Activated T-cell treated with anti-CD3 and anti-CD28 coated beads for 48 hours (primary cell): ENCODE measurements at places on chromosomes 1 and 21.

DNA sequence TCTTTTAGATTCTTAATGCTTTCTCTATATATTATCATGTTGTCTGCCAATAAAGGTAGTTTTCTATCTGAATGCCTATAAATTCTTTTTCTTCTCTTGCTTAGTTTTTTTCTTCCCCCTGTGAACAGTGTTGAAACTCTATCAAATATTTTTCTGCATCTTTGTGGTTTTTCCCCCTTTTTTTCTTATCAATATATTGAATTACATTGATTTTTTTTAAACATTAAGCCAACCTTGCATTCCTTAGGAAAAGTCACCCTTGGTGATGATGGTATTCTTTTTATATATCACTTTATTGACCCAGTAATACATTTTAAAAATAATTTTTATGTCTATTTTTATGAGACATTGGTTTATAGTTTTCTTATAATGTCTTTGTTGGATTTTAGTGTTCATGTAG, 131.7 kb downstream of the RABGAP1L start:
- DNase-seq = no peak

- DNase-seq = no peak
Measured at GRCh38 chr1:228162286-228163006, 3.2 kb upstream of the IBA57 start.

- no peak for DNase-seq
Measured at GRCh38 chr1:172325531-172325930, 95.0 kb upstream of the C1orf105 start.

DNA sequence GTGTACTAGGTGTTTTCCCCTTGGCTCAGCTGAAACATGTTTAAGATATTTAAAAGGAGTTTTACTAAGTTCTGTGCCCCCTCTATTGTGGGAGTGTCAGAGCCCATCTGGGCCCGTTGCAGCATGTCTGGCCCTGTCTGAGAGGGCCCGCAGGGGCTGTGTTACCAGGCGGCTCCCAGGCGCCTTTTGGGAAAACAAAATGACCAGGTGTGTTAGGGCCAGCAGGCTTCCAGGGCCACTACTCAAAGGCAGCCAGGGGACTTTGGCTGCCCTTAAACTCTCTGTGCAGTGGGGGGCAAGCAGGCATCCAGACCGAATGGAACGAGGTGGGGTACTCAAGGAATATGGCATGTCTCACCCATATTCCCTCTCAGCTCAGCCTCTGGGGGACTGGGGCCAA, 111.7 kb downstream of the KCNN3 start:
- no peak for DNase-seq

DNA sequence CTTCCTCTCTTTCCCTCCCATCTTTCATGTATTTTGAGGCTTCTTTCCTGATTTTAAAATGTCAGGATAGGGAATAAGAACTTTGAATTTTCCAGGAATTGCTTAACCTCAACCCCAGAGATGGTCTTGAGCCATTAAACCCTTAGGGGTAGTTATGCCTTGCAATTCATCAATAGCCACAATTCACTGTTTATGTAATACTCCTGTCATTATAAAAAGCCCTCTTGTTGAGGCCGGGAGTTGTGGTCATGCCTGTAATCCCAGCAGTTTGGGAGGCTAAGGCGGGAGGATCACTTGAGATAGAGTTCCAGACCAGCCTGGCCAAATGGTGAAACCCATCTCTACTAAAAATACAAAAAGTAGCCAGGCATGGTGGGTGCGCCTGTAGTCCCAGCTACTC, 24.5 kb downstream of the SPATA45 start:
- no peak for DNase-seq

DNA sequence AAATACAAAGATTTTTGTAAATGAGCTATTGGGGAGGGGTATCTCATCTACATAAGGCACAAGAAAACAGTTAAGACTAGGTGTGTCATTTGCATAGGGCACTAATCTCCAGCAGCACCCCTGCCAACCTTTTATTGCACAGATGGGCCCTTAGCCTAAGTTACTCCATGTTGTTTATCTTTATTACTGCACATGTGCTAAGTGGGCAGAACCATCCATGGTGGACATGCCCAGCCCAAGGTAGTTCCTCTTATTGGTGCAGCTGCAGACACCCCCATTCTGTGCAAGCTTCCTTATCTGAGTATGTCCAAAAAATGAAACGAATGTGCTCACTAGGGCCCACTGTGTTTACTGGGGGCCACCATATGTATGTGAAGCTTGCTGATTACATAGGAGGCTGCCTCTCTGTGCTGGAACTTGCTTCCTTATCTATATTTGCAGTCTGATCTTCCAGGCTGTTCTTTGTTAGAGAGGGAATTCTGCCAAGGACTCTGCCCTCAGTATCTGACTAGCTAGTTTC, 77.3 kb upstream of the NEK7 start:
- DNase-seq = no peak

- DNase-seq = no peak
Measured at GRCh38 chr1:223759273-223759672, 46.9 kb downstream of the CAPN2 start.

DNA sequence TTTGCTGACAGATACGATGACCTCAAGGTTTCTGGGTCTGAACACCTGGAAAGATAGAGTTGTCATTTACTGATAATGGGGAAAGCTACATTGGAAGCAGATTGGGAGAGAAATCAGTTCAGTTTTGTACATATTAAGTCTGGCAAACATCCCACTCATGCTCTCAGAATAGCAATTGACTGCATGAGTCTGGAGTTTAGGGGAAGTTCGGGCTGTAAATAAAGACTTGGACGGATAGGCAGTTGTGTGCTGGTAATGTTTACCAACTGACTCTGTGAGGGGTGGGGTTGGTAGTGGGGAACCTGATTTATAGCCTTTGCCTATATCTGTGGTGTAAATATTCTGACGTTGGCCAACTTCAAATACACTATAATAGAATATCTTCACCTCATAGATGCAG, 4.0 kb downstream of the H6PD start:
- no peak for DNase-seq

DNA sequence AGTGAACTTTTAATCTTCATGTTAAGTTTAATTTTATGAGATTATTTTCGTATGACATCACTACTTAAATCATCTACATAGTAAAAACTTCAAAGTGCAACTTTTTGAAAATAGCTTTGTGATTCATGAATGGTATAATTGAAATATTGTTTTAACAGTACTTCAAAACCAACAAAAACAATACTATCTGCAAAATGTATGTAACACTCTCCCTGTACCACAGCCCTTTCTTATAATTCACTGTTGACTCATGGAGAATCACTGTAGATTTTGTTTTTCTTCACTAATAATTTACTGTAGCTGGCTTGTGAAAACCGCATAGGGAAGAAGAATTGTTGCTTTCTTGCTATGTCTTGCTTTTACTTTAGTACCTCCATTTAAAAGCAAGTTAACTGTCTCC, 301.4 kb upstream of the ADAMTS5 start:
- DNase-seq = no peak

GRCh38 chr1:115089420-115090185, at the start of gene TSPAN2:
TSPAN2 (minus strand) TSS chr1:115089503; CDS start chr1:115089432, 71 bp downstream.
- DNase-seq = peak; percentile 33

GRCh38 chr1:31064718-31065309, 703 bp downstream of the PUM1 start:
- no peak for DNase-seq

GRCh38 chr1:155002464-155003226, at the start of gene ZBTB7B:
ZBTB7B (plus strand) TSS chr1:155002802; CDS start chr1:155014661, 11,859 bp downstream.
- no peak for DNase-seq

- DNase-seq = no peak
Measured at GRCh38 chr21:42161956-42162681, 56.8 kb upstream of the ABCG1 start.

GRCh38 chr1:220153147-220153546, 59.2 kb downstream of the IARS2 start:
- no peak for DNase-seq

DNA sequence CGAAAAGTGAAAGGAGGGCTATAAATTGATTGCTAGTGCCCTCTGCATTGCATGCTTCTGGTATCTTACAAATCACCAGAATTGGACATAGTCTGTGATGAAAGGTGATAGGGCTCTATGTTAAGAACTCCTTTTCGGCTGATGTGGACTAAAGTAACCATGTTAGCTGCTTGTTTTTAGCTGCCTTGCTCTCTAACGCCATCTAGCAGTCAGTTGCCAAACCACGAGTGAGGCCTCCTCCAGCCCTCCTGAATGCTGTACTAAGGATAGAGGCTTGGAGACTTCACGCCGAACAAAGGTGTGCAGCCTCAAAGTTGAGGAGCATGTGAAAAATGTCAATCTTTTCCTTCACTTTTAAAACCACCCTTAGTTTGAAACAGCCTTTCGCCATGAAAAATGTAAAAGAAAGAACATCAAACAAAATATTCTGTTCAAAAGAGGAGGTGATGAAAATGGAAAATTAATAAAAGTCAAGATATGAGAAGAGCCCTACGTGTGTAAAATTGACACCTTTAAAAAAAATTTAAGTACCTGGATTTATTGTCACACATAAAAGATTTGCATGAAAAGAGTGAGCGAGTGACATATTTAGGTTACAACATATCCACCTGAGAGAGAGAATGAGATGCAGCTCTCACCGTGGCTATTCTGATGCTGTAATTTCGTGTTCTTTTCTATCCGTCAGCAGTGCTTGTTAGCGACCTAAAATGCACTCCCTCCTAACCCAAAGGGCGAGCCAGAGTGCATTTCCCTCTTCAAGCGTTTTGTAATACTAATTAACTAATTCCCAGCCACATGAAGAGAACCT, 8.1 kb downstream of the LRRC53 start:
- peak; percentile 20 for DNase-seq

DNA sequence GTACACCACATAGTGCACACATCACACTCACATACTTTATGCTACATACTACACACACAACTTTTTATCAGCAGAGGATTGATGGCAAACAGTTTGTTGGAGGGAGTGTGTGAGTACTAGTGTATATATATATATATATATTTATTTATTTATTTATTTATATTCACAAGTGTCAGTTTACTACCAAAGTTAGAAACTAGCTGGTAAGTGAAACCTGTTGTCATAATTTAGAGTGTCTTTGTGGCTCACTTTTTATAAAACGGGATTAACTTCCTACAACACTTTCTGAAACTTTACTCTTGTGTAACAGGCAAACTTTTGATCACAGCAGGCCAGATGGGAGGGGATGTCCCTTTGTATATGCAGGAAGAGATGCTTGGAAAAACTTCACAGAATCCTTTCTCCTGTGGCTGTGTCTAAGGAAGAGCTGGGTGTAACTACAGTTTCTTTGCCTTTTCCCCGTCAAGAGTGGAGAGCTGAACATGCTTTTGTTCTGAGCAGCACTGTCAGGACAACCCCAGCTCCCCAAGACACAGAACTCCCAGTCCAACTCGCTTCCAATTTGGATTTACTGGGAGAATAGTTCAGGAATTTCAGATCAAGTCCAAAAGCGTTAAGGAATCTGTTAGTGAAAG, 1.9 kb upstream of the SAMD13 start:
- DNase-seq = no peak

DNA sequence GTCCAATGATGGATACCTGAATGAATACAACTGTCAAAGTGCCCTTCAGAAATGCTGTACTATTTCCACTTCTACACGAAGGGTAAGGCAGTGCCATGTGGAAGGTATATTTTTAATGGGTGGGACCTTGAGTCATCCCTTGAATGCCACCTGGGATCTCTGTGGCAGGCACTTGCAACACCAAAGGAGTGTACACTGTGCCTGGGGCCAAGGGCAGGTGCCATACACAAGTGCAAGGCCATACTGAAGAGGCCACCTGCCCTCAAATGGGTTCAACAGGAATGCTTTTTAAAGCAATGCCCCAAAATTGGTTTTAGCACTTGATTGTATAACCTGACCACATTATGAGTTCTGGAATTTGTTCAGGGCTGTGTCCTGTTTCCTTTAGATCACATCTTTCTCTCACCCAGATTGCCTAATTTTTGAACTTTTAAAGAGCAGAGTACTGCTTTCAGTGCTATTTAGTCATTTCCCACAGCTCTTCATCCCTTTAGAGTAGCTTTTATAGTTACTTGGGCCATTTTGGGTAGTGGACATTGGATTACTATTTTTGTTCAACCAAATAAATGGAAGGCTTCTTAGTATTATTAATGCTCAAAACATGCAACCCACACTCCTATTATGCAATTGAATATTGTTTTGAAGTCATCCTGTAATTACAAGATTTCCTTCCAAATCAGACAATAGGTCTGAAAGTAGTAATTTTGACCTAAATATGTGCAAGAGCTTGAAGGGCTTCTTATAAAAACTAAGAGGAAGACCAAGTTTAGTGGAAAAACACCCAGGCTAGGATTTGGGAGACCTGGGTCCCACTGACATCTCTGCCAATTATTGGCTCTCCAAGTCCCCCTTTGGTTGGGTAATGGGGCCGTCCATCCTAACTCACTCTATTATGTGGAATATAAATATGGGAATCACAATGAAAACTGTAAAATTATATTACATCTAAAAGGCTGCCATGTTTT, 57.2 kb downstream of the LEPR start:
- DNase-seq = no peak

GRCh38 chr1:34406377-34406776, 229.7 kb downstream of the C1orf94 start:
- no peak for DNase-seq

DNA sequence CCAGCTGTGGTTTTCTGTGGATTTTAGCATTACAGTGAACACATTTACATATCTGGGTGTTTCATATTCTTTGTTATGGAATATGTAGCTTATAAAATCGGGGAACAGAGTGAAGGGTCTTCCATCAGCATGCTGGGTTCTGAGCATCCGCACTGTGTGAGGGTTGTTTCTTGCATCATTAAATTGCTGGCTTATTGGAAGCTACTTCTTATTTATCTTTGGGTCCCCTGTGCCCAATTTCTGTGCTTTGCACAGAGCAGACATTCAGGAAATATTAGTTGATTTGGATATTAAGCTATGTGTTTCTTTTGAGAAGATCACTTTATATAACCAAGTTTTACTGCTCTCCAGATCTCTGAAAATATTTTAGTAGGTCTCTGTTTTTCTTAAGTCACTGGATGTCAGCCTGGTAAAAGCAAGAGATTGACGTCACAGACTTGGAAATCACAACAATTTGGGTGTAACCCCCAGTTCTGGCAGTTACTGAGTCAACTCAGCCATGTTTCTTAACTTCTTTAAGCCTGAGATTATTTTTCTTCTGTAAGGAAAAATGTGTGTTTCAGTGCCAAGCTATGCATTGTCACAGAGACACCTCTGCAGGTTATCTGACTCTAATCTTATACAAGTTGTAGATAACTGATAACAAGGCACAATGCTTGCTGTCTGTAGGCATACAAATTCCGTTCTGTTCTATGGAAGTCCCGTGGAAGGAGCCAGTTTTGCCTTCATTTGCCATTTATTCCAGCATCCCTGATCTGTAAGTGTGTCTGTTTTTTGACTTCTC, 258.3 kb upstream of the KAZN start:
- DNase-seq = no peak

GRCh38 chr1:70495370-70495769, 84.3 kb downstream of the CTH start:
- no peak for DNase-seq

GRCh38 chr1:31605908-31606427, 11.5 kb upstream of the HCRTR1 start:
- peak; percentile 33 for DNase-seq

- no peak for DNase-seq
Measured at GRCh38 chr1:39677645-39678044, 5.7 kb upstream of the NT5C1A start.
